ENCODE measurements at places on chromosomes 5 and 9. TPM values are rescaled to one million over a fixed set of nuclear protein-coding genes. Genes with fewer than 3 reads are reported as not detected.

- no peak overlapping the region for H3K4me3 ChIP-seq
- no peaks in the 10 kb centered on the region for H3K27me3 ChIP-seq
- H3K27ac ChIP-seq: no peak overlapping the region
- H3K36me3 ChIP-seq: no peaks in the 10 kb centered on the region
- H3K4me1 ChIP-seq: no peaks in the 10 kb centered on the region
- DNase-seq: no peak
Measured at GRCh38 chr9:126906091-126906490, 8.5 kb upstream of the RALGPS1 start.

GRCh38 chr9:127966416-127967150, 14.2 kb downstream of the EEIG1 start:
- H3K27me3 ChIP-seq: no peaks in the 10 kb centered on the region
- peaks cover 99% of the 10 kb centered on the region for H3K4me1 ChIP-seq
- H3K27ac ChIP-seq: peak overlapping the region; percentile 79
- DNase-seq: peak; percentile 23
- peak overlapping the region; percentile 0 for H3K4me3 ChIP-seq

DNA sequence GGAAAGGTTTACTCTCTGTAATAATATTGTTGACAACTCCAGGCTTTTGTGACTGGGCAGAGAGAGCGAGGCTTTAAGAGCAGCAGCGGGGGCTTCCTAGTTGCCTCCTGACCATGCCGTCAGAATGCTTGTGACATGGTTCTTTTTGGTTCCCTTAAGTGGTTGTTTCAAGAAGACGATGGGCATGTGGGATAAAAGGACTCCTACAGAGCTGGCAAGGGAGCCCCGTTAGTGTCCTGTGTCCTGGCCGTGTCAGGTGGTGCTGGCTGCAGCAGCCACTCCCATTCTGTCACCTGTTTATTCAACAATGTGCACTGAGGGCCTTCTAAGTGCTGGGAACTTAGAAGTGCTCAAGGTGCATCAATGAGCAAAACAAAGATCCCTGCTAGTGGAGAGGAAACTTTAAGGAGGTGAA, 19.7 kb downstream of the LCP2 start:
- peak overlapping the region; percentile 35 for H3K4me3 ChIP-seq
- H3K27me3 ChIP-seq: no peaks in the 10 kb centered on the region
- DNase-seq: no peak
- peak overlapping the region; percentile 94 for H3K27ac ChIP-seq
- H3K4me1 ChIP-seq: peaks cover 79% of the 10 kb centered on the region

DNA sequence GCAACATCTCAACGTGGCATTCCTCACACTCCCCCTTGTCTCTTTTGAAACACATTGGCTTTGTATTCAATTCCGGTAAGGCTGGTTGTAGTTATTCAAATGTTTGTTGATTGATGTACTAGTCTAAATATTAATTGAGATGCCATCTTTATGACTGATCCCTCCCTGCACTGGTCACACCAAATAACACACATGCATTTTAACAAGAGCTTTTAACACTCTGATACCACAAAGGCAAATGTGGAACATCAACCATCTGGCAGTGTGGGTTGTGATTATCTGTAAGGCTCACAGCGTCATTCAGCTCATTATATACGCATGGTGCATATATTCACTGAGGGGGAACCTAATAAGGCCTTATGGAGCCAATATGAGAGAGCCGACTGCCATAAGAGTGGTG, 305.0 kb downstream of the TENT4A start:
- H3K4me1 ChIP-seq: no peaks in the 10 kb centered on the region
- DNase-seq: no peak
- H3K4me3 ChIP-seq: no peak overlapping the region
- H3K27me3 ChIP-seq: no peaks in the 10 kb centered on the region

The GKAP1 gene
- 9.7 TPM for total RNA-seq

DNA sequence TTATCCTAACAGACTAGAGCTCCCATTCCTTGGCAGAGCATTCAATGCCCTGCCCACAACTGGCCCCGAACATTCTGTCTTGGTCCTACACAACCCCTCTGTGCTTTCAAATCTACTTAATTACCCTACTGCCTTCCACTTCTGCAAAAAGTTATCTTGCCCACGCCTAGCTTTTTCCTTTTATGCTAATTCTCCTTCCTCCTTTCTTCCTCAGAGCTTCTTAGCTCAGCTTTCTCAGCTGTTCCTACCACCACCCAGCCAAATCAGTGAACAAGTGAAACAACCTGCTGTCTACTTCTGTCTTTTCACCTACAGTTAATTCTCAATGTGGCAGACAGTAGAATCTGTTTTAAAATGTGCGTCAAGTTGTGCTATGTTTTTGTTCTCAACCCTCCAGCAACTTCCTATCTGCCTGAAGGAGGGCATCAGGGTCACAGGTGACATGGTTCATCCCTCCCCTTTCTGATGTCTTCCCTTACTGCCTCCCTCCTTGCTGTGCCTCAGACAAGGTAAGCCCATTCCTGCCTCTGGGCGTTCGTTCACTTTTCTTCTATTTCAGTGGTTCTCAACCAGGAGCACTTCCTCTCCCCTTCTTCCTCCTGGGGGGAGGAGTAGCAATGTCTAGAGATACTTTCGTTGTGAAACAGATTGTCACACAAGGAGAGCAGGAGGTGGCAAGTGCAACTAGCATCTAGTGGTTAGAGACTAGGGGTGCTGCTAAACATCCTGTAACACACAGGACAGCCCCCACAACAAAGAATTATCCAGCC, 1.3 kb upstream of the REEP5 start:
- DNase-seq: peak; percentile 32
- peaks cover 50% of the 10 kb centered on the region for H3K4me1 ChIP-seq
- peaks cover 11% of the 10 kb centered on the region for H3K36me3 ChIP-seq

DNA sequence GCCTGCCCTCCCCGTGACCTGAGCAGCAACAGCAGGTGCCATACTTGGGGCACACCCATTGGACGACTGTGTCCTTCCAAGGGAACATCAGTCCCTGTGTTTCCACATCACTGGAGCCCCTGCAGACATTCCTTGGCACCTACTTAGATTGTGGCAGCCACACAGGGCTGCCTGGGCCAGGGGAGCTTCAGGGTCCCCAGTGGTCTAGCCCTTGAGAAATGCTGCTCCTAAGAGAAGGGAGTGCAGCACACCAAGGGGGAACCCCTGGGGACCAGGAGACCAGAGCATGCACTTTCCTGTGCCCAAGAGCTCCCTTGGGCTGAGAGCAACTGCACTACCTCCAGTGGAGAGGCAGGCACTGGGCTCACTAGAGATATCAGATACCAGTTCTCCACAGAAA, 20.1 kb upstream of the ABLIM3 start:
- H3K4me1 ChIP-seq: no peaks in the 10 kb centered on the region
- DNase-seq: no peak
- H3K27me3 ChIP-seq: no peaks in the 10 kb centered on the region

DNA sequence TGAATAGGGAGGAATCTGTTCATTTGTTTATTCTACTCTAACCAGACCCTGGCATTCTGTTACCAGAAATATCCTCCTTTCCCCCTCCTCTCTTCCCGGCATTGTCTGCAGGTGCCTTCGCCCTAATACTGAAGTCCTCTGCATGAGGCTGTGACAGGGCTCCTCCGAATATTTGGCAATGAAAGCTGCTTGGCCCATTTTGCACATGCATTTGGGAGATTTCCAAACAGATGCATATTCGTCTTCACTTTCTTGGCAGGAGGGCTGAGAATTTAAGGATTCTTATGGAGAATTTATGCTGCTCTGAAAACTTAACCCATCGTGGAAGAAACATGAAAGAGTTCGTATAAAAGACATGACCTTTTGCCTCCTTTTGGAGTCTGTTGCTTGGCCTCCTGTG, 484.0 kb downstream of the ZNF608 start:
- H3K27me3 ChIP-seq: no peaks in the 10 kb centered on the region
- no peak for DNase-seq
- no peak overlapping the region for H3K27ac ChIP-seq
- no peaks in the 10 kb centered on the region for H3K4me1 ChIP-seq
- H3K4me3 ChIP-seq: no peak overlapping the region
- H3K36me3 ChIP-seq: no peaks in the 10 kb centered on the region

The CDX1 gene
- total RNA-seq: not detected

DNA sequence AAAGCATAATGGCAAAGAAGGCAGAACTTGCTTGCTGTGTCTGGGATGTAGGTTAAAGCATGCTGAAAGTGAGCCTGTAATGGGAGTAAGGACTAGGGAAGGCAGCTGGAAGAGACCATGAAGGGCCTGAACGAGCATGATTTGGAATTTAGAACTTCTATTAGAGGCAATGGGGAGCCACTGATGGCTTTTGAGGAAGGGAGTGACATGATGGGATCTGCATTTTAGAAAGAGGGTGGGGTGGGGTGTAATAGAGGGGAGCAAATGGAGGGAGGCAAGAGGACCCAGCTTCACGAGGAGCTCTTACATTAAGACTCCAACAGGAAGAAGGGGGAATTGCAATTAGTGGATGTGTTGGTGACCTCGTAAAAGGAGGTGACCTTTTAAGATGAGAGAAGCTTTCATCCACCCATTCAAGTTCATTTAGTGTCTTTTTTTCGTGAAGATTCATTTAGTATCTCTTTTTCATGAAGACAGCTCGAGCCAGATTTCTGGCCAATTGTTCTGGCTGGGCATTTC, 13.6 kb upstream of the GABRP start:
- DNase-seq: no peak
- no peaks in the 10 kb centered on the region for H3K36me3 ChIP-seq
- H3K4me3 ChIP-seq: no peak overlapping the region
- H3K27ac ChIP-seq: no peak overlapping the region
- H3K4me1 ChIP-seq: no peaks in the 10 kb centered on the region

- no peak overlapping the region for H3K4me3 ChIP-seq
- H3K36me3 ChIP-seq: no peaks in the 10 kb centered on the region
- H3K27me3 ChIP-seq: no peaks in the 10 kb centered on the region
Measured at GRCh38 chr9:136342181-136343120, 15.1 kb downstream of the GPSM1 start.

- peaks cover 7% of the 10 kb centered on the region for H3K27me3 ChIP-seq
- H3K4me1 ChIP-seq: no peaks in the 10 kb centered on the region
- DNase-seq: no peak
Measured at GRCh38 chr9:109831998-109832658, 52.1 kb downstream of the PALM2AKAP2 start.

The B4GALT7 gene
- total RNA-seq: 40.3 TPM

DNA sequence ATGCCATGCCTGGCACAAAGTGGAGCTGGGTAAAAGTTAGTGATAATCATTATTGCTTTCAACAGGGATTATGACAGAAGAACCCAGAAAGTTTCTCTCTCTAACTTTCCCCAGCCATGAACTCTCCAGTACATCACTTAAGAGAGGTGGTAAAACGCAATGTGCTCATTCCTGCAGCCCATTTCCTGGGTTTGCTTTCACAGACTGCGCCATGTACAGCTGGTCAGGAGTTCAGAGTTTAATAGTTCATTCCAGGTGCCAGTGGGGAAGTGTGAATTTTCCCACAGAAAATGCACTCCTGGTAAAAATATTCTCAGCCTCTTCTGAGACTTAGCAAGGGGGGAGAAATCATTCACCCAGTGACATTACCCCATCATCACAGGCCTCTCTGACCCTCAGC, 35.5 kb downstream of the ADAM19 start:
- H3K4me1 ChIP-seq: peaks cover 60% of the 10 kb centered on the region
- H3K27me3 ChIP-seq: no peaks in the 10 kb centered on the region
- peak overlapping the region; percentile 70 for H3K27ac ChIP-seq
- no peak for DNase-seq

The MYMK gene
- total RNA-seq: not detected

The IFNK gene
- not detected for total RNA-seq

DNA sequence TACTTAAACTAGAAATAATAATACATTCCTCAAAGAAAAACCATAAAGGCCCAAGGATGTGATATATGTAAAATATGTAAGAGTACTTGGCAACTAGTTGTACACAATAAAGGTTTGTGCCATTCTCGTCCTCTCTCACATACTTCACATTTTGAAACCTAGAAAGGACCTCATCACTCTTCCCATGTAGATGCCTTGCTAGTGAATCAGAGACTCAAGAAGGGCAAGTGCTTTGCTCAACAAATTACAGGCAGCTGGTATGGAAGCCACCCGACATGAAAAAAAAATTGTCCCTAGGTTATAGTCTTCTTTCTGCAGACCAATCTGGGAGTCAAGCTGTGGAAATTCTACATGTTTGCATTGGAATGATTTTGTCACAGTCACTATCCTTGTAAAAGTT, 31.7 kb downstream of the ADRB2 start:
- no peaks in the 10 kb centered on the region for H3K4me1 ChIP-seq
- peak overlapping the region; percentile 46 for H3K27ac ChIP-seq
- H3K27me3 ChIP-seq: no peaks in the 10 kb centered on the region
- H3K36me3 ChIP-seq: no peaks in the 10 kb centered on the region

The AFAP1L1 gene
- 0.99 TPM for total RNA-seq

DNA sequence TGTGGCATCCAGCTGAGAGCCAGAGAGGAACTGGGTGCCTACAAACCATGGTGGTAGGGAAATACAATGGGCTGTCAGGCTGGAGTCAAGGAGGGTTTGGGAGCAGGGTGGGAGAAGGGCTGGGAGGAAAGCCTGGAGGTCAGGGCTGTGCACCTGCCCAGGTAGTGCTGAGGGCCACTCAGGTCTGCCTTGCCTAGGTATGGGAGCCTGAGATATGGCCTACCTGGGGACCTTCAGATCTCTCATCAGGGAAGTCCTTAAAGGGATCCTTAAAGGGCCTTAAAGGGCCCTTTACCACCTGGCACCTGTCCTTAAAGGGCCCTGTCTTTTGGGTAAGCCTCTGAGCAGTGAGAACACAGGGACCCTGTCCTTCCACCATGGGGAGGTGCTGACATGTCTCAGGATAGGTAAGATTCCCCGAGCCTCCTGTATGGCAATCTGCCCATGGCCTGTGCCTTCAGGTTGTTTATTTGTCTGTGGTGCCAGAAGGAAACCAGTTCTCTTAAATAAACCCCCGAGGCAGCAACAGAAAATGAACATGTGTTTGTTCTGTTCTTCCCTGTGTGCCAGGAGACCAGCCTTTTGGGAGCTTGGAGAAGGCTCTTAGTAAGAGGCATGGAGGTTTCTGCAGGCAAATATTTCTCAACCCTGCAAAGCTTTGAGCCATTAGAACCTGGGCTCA, 23.3 kb downstream of the SLC25A48 start:
- H3K4me1 ChIP-seq: no peaks in the 10 kb centered on the region
- no peak overlapping the region for H3K27ac ChIP-seq
- no peaks in the 10 kb centered on the region for H3K36me3 ChIP-seq
- H3K27me3 ChIP-seq: no peaks in the 10 kb centered on the region

The NUTM2G gene
- not detected for total RNA-seq

DNA sequence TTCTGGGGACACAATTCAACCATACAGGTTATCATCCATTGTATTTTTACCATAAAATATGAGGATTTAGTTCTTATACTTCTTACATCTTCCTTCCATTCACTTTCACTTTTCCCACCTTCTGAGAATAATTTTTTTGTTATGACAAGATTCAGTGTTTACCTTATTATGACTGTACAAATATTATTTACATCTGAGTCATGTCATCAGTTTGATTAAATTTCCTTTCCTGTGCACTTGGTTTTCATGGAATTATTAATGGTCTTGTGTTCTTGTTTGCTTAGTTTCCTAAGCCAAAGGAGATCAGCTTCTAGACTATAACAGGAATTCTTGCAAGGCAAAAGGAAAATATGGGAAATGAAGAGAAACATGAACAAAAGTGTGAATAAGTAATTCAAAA, 366.5 kb downstream of the TMEM38B start:
- no peaks in the 10 kb centered on the region for H3K36me3 ChIP-seq
- no peaks in the 10 kb centered on the region for H3K27me3 ChIP-seq
- no peak for DNase-seq
- H3K27ac ChIP-seq: no peak overlapping the region

The FKBP15 gene
- total RNA-seq: 29.7 TPM

The ADAMTS2 gene
- not detected for total RNA-seq

The AP3S1 gene
- 44.2 TPM for total RNA-seq
